Hypothalamus (tissue), 51 donors: ENCODE measurements at places on chromosomes 12 and 14.

DNA sequence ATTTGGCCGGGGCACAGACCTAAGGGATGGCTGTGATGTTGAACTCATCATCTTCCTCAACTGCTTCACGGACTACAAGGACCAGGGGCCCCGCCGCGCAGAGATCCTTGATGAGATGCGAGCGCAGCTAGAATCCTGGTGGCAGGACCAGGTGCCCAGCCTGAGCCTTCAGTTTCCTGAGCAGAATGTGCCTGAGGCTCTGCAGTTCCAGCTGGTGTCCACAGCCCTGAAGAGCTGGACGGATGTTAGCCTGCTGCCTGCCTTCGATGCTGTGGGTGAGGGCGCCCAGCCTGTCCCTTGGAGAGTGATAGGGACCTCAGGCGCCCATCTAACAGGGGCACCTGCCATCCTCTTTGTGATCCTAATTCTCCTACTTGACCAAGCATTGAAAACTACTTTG is 12.4 kb downstream of the OAS3 start:
- no peak for DNase-seq

GRCh38 chr12:78898416-78898815 is 33.8 kb downstream of the SYT1 start:
- DNase-seq = peak; percentile 10

DNA sequence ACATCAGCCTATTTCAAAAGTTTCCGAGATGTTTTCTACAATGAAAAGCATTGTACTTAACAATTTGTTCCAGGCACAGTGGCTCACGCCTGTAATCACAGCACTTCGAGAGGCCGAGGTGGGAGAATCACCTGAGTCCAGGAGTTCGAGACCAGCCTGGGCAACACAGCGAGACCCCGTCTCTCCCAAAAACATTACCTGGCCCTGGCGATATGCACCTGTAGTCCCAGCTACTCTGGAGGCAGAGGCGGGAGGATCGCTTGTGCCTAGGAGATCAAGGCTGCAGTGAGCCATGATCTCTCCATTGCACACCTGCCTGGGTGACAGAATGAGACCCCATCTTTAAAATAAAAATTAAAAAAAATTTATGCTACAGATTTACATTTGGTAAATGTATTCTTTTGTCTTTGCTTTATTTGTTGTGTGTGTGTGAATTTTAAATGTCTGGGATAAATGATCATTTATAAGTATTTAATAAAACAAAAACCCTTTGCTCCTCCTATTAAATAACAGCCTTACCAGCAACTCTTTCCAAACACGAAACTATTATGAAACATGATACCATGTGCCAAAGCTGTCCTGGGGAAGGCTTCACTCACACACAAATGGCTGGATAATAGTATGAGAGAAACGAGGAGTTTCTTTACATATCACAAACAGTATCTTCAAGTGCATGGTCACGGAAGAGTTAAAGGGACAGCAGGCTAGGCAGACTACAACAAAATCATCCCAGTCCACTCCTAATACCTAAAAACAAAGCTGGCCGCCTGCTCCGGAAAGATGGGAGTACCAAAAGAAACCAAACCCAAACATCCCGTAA is 1.1 kb downstream of the ATXN3 start:
- DNase-seq = no peak

DNA sequence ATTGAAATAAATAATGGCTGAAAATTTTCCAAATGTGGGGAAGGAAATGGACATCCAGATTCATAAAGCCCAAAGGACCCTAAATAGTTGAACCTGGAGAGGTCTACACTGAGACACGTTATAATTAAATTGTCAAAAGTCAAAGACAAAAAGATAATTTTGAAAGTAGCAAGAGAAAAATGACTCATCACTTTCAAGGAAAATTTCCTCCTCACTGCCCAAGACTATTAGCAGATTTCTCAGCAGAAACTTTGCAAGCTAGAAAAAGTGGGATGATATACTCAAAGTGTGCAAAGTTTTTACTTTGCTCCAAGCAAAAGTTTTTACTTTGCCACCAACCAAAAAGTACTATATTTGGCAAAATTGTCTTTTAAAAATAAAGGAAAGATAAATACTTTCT is 15.9 kb upstream of the KRT83 start:
- DNase-seq = no peak

DNA sequence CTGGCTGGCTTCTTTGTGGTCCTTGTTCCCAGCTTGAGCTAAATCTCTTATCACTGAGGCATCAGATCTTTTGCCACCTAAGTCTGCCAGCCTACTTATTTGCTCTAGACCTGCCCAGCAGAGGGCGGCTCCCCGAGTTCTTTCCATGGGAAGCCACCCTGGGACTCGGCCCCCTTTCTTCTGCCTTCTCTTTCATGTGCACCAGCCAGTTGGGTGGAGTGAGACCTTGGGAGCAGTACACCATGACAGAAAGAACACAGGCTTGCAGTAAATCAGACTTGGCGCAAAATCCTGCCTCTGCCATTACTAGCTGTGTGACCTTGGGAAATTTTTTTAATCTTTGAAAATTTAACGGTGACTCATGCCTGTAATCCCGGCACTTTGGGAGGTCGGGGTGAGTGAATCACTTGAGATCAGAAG is 7.4 kb downstream of the SMAGP start:
- no peak for DNase-seq

- peak; percentile 83 for DNase-seq
These were observed 9.8 kb downstream of the FAM222A start for GRCh38 chr12:109723311-109723881.

GRCh38 chr14:74685056-74685455 is 27.8 kb downstream of the AREL1 start:
- DNase-seq = no peak

DNA sequence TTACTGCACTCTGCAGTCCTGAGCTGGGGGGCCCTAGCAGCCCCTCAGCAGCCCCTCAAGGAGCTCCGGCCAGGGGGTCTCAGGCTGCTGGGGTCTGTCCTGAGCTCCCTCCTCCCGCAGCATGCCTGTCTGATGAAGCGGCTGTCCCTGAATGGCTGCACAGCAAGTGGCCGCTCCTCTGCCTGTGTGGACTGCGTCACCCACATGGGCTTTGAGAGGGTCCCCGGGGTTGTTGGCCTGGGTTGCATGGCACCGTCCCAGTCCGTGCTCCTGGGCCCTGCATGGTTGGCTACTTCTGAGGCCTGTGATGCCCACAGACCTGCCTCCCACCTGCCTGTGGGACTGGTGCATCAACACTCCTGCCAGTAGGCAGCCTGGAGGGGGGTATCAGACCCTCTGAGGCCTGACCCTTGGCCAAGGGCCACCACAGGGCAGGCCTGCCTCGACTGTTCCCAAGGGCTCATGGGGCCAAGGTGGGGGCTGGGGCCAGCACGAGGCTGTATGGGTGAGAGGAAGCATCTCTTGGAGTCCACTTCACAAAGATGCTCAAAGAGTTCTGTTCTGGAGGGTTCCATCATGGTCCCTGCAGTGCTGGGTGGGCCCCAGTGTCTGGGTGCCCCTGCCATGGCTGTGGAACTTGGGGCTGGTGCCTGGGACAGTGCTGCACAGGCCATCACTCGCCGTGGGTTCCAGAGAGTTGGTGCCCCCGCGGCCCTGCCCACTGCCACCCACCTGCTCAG is 12.2 kb downstream of the CEP170B start:
- DNase-seq = no peak

DNA sequence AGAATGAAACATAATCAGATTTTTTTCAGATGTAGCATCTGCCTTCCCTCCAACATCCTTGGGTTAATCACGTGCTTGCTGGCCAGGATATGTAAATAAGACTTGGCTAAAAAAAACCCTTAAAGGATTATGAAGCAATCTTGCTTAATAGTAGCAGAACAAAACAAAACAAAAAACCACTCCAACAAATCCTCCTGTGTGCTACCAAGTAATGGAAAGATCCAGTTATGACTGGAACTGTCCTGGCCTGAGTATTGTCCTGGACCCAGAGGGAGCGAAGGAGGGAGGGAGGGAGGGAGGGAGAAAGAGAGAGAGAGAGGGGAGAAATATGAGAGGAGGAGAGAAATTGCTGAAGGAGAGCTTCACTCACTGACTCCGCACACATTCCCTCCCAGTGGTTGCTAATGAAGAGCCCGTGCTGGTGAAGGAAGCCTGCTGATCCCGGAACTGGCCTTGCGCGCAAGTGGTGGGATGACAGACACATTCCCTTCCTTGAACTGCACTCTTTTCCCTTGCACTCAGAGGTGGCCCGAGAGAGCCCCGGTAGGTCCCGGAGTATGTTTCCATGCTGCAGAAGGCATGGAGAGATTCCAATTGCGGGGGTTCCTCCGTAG is 57.2 kb downstream of the HMGA2 start:
- DNase-seq = peak; percentile 30

DNA sequence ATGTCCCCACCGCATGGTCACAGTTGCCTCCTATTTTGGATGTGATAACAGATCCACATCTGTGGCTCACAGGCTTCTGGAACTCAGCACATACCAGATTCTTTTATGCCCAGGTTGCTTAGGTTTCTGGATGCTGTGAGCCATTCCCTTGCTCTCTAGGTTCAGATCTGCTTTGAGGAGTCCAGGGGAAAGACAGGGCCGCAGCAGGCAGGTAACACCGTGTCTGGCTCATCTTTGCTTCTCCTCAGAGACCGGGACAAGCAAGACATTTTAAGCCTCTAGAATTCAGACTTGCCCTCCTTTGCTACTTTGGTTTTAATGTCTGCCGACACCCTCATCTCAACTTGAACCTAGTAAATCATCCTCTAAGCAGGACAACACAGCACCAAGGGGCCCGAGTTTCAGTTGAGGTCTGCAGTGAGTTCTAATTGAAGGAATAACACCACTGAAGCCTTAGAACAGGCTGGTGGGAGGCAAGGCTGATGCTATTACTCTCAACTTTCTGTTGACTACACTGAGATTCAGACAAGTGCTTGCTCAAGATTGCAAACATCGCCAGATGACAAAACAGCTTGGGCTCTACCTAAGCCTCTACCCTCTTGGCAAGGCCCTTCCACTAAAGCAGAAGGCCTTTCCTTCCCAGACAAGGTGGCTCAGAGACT is 55.3 kb downstream of the MDM2 start:
- no peak for DNase-seq

GRCh38 chr12:27953348-27953747 is 19.2 kb downstream of the PTHLH start:
- DNase-seq = no peak

- no peak for DNase-seq
These were observed 414.0 kb upstream of the ATP2B1 start for GRCh38 chr12:90122681-90123080.

- DNase-seq = no peak
These were observed 2.9 kb upstream of the RAB35 start for GRCh38 chr12:120119271-120119973.

GRCh38 chr12:6343518-6343917 is 1.6 kb upstream of the TNFRSF1A start:
- no peak for DNase-seq

- no peak for DNase-seq
These were observed 6.4 kb downstream of the PDE1B start for GRCh38 chr12:54555670-54556257.

DNA sequence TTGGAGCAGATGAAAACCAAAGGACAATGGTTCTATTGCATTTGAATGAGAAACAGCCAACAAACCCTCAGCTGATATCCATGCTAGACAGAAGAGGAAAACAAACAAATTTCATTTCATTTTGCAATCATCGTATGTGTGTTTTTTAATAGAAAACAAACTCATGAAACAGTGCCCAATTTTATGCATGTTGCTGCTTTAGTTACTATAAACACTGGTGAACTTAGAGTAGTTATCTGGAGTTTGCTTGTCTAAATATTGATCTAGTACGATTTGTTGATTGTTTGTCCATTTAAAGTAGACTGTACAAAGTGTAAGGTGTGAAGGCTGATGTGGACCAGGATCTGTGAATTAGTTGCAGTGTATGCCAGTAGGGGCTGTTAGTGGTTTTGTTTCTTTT is 166.6 kb downstream of the KITLG start:
- DNase-seq = no peak

GRCh38 chr12:49904601-49905000 is 901 bp upstream of the FAIM2 start:
- no peak for DNase-seq

DNA sequence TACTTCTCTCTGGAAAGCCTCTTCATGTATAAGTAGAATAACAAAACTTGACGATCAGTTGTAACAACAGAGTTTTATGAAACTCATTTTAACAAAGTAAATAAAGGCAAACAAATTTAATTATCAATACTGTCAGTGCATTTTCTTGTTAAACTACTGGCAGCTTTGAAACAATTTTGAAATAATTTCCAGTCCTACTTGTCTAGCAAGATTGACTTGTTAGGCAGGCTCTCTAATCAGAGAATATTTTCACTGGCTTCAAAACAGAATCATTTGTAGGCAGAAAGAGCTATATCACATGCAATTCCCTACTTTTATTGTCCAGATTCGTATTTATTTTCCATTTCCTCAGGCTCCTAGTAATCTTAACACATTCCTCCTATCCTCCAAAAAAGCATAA is 45.9 kb upstream of the SLC6A13 start:
- no peak for DNase-seq

DNA sequence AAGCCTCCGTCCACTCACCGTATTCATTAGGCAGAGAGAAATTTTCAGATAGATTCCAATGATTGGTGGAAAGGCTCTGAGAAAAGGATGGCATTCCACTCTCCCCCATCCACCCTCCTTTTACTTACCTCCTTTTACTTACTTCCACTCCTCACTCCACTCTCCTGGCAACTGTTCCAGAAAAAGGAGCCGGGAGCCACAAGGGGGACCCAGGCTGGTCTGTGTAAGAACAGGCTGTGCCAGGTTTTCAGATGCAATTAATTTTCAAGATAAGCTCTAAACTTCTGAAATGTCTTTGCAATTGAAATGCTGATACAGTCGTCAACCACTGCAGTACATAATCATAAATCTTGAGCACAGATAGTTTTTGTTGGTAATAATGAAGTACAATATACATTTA is 248.8 kb downstream of the ANO6 start:
- no peak for DNase-seq

GRCh38 chr12:8031872-8032241 is 659 bp upstream of the FOXJ2 start:
- no peak for DNase-seq

GRCh38 chr12:118344829-118345228 is 27.9 kb downstream of the TAOK3 start:
- DNase-seq = no peak
